ENCODE measurements at places on chromosomes 7 and 10.

GRCh38 chr10:32234471-32234870 is 112.5 kb downstream of the EPC1 start:
- DNase-seq = no peak

GRCh38 chr7:144641389-144642044 is 194.3 kb downstream of the TPK1 start:
- no peak for DNase-seq

- no peak for DNase-seq
Measured at GRCh38 chr10:71797533-71798307, 24.4 kb upstream of the VSIR start.

DNA sequence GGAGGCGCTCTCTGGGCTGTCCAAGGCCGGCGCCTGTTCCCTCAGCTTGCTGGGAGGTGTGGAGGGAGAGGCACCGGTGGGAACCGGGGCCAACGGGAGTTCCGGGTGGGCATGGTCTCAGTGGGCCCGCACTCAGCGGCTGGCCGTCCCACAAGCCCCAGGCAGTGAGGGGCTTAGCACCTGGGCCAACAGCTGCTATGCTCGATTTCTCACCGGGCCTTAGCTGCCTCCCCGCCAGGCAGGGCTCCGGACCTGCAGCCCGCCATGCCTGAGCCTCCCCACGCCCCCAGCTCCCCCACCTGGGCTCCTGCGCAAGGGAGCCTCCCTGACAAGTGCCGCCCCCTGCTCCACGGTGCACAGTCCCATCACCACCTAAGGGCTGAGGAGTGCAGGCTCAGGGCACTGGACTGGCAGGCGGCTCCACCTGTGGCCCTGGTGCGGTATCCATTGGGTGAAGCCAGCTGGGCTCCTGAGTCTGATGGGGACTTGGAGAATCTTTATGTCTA is 276.5 kb downstream of the SH2D4B start:
- DNase-seq = no peak

GRCh38 chr10:125084614-125085257 is 75.6 kb downstream of the CTBP2 start:
- DNase-seq = no peak

DNA sequence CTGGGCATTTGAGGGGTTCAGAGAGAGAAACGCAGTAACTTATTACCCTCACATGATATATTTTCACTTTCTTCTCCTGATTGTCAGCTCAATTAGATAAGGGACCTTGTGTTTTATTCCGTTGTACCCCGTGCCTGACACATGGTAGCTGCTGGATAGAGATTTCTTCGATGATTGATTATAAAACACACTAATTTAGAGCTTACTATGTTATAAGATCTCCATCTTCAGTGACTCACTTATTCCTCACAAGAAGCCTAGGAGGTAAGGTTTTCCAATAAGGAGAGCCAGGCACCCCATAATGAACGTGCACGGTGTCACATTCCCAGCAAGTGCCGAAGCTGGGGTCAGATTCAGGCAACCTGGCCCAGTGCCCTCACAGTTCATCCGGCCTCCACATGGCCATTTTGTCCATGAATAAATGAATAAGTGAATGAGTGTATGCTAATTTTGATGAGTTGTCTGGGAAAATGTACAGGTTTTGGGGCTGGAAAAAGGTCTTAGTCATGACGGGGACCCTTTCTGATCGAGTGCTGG is 138.1 kb upstream of the CDCA7L start:
- no peak for DNase-seq

DNA sequence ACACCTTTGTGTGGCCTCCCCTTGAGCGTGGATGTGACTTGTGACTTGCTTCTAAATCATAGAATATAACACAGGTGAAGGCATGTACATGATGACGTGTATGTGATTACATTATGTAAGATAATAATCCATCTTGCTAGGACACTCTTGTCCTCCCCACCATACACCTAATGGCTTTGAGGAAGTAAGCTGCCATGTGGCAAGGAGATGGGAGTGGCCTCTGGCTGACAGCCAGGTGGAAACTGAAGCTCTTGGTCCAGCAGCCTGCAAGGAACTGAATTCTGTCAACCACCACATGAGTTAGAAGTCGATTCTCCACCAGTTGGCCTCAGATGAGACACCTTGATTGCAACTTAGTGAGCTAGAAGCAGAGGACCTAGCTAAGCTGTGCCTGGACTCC is 67.4 kb upstream of the ELN start:
- DNase-seq = no peak

- DNase-seq = no peak
Measured at GRCh38 chr7:155789001-155789725, 23.1 kb downstream of the SHH start.

GRCh38 chr10:16992611-16993119 is 136.9 kb downstream of the CUBN start:
- DNase-seq = no peak

- no peak for DNase-seq
Measured at GRCh38 chr7:101912716-101913110, 95.3 kb downstream of the CUX1 start.

DNA sequence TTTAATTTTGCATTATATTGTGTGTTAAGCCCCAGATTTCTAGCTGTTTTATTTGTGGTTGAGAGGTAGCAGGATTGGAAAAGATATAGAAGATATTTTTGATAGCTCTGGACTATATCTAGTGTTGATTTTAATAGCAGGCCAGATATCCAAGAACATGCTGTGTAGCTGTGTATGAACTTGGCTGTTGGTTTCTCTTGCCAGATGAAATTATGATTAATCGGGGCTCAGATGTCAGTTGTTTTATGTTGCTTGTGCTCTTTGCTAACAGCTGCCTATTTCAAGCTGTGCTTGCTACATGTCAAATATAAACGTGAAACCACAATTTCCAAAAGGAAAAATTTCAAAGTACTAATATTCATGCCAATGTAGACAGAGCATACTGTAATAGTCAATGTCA is 141.1 kb downstream of the GRM3 start:
- DNase-seq = no peak

- no peak for DNase-seq
Measured at GRCh38 chr7:106236065-106236464, 48.7 kb downstream of the NAMPT start.

GRCh38 chr10:71397296-71398212 is 834 bp downstream of the CDH23 start:
- DNase-seq = no peak

GRCh38 chr10:119567978-119568377 is 25.5 kb upstream of the RGS10 start:
- no peak for DNase-seq

GRCh38 chr7:66426996-66427395 is 201.7 kb upstream of the KCTD7 start:
- DNase-seq = no peak

GRCh38 chr10:101557541-101557940 is 30.5 kb downstream of the POLL start:
- DNase-seq = no peak

DNA sequence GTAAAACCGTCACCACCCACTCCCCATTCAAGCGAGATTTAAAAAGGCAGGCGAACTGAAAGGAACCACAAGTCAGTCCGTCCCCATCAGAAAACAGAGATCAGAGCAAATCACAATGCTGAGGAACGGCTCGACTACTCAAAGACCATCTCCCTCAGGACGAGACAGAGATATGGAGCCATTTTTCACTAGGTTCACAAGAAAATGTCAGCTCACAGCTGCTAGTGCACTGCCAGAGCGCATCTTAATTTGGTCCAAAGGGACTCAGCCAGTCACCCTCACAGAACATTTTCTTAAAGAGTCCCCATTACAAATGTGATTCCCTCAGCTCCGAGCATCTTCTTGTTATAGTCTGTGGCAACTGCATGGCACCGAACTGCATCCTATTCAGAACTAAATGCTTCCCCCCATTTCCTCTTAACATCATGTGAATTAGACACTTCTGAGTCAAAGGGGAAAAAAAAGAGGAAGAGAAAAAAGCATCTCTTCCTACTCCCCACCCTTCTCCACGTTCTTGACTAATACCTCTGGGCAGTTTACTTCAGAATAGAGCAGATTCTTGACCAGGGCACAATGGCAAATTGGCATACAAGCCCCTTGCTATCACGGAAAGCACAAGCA is 683.9 kb downstream of the MAGI2 start:
- no peak for DNase-seq

DNA sequence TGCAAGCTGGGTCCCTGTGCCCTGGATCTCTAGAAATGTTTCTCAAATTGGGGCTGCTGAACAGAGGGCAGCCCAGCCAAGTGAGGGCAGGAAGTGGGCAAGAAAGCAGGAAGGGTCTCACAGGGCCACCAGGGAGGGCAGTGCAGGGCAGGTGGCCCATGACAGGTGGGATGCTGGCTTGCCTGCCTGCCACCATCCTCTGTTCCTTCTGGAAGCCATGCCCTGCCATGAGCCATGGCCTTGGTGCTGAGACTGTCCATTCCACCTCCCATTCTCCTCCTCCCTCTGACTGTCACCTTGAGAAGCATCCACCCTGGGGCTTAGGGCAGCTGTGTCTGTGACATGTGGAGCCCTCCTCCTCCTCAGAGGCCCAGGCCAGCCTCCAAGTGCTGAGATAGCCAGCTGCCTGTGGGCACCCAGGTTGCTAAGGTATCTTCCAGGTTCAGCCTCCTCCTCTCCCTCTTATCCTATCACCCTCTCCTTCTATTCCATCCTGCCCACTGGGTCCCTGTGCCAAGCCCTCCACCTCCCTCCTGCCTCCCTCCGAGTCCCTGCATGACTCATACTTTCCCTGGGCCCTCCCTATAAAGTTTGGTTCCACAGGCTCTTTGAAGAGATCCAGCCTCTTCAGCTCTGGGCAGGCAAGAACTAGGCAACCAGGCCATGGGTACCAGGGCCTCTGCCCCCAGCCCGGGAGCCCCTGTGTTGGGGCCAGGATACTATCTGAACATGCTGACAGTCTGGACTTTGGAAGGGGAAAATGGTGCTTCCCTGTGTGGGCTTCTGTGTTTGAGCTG is 1.3 kb downstream of the VSIR start:
- no peak for DNase-seq
